ENCODE measurements at places on chromosomes 16 and 17. TPM values are rescaled to one million over a fixed set of nuclear protein-coding genes. Genes with fewer than 3 reads are reported as not detected.

GRCh38 chr17:68103148-68103547 lies 67.6 kb downstream of the KPNA2 start:
- H3K4me1 ChIP-seq = peaks cover 4% of the 10 kb centered on the region
- no peak for DNase-seq
- H3K27ac ChIP-seq = peak overlapping the region; percentile 92
- H3K27me3 ChIP-seq = no peaks in the 10 kb centered on the region
- H3K36me3 ChIP-seq = no peaks in the 10 kb centered on the region

DNA sequence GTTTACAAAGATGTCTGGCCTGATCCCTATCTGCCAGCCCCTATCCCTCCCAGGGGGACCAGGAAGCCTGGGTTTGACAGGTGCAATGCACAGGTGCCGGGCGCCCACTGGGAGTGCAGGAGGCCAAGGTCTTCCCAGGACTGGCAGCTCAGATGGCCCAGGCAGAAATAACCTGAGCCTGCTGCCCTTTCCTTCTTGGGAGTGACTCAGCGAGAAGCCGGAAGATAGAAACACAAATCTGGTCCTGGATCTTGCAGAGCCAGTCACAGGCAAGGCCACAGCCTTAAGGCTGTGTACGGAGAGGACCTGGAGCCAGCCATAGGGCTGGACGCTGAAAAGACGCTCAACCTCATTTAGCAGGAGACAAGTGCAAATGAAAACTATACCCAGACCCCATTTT lies 27.7 kb downstream of the GPR142 start:
- no peaks in the 10 kb centered on the region for H3K27me3 ChIP-seq
- H3K4me1 ChIP-seq = no peaks in the 10 kb centered on the region
- no peaks in the 10 kb centered on the region for H3K36me3 ChIP-seq
- DNase-seq = peak; percentile 51
- H3K4me3 ChIP-seq = no peak overlapping the region

DNA sequence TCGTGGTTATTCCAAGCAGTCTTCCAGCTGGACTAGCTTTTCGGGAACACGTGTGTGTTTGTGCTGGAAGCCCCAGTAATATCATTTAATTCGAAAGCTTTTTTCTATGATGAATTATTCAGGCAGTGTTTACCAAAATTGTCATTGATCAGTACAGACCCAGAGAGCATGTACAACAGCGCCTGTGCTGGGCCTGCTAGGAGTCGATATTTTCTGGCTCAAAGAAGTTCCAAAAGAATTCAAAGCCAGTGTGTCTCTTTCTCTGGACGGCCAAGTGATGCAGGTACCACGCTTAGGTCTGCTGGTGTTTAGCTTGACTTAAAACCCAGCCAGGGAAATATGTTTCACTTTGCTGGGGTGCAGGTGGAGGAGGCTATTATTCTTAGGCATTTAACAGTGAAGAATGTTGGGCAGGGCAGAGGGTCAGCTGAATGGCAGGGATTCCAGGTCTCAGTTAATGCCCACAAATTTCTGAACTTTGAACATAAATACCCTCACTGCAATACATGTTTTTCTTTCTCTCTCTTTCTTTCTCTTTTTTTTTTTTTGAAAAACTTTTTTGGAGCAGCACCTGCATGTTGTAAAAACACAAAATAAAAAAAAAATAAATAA lies 401.3 kb downstream of the WWOX start:
- no peak for DNase-seq
- no peak overlapping the region for H3K4me3 ChIP-seq
- H3K27me3 ChIP-seq = no peaks in the 10 kb centered on the region
- H3K4me1 ChIP-seq = peaks cover 10% of the 10 kb centered on the region

- no peak for DNase-seq
- H3K4me1 ChIP-seq = no peaks in the 10 kb centered on the region
- no peaks in the 10 kb centered on the region for H3K36me3 ChIP-seq
- H3K27me3 ChIP-seq = no peaks in the 10 kb centered on the region
- H3K27ac ChIP-seq = no peak overlapping the region
- no peak overlapping the region for H3K4me3 ChIP-seq
Observed at GRCh38 chr16:47916266-47916665, 239.5 kb downstream of the ABCC12 start.

- H3K36me3 ChIP-seq = no peaks in the 10 kb centered on the region
- no peak overlapping the region for H3K4me3 ChIP-seq
- DNase-seq = peak; percentile 12
- H3K4me1 ChIP-seq = no peaks in the 10 kb centered on the region
- H3K27ac ChIP-seq = no peak overlapping the region
Observed at GRCh38 chr16:47058295-47059086, 85.0 kb upstream of the DNAJA2 start.

GRCh38 chr17:38893607-38894006 lies 23.7 kb downstream of the LASP1 start:
- DNase-seq = no peak

DNA sequence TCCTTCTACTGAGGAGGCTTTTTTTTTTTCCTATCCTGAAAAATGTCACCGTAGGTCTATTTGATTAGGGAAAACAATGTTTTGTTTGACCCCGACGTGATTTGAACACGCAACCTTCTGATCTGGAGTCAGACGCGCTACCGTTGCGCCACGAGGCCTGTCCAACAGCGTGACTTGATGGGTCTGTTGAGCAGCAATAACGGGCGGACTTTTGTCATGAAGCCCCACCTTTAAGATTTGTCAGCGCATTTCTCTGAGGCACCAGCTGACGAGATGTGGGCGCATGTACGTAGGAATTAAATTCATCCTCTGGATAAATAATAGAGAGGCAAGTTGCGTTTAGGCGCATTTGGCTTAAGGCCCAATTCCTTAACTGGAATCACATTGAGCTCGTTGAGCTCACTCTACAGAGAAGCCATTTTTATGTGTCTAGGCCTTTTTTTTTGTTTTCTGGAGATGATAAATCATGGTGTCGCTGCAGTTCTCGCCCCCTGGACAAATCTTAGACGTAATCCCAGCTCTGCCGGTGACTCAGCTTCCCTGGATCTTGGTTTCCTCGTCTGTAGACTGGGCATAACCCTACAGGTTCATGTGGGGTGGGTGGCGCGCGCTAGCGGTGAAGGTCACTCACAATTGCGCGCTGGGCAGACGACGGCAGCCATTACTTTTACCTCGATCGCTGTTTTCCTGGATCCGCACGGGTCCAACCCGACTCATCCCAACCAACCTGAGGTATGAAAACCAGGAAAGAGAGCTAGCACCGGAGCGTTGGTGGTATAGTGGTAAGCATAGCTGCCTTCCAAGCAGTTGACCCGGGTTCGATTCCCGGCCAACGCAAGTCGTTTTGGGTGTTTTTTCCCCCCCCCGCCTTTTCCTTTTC lies 10.6 kb upstream of the AURKB start:
- peak; percentile 94 for DNase-seq
- peak overlapping the region; percentile 55 for H3K4me3 ChIP-seq
- H3K36me3 ChIP-seq = no peaks in the 10 kb centered on the region

Gene OTOA
- total RNA-seq = 0.68 TPM

Gene CRYM
- 59.5 TPM for total RNA-seq

DNA sequence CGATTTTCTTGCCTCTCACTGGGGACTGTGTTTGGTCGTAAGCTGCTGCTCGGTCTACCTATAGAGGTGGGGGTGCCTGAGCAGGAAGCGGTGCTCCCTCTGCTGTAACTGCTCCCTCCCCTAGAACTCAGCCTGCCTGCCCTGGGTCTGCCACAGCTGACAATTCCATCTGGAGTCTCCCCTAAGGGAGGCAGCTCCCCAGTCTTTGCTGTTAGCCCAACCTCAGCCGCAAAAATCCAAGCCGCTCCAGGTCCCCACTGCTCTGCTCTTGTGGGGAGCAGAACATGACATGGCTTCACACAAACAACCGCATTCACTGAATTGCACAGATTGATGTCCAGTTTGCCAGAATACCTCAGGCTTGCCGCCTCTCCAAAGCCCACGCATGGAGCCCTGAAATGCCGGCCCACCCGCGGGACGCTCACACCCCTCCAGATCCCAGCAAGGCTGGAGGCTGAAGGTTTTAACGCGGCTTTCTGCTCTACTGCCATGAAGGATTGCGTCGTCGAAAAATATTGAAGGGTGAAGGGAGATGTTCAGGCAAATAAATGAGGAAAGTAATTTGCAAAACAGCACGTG lies 221.5 kb upstream of the FOXF1 start:
- H3K36me3 ChIP-seq = no peaks in the 10 kb centered on the region
- H3K4me3 ChIP-seq = no peak overlapping the region
- peaks cover 21% of the 10 kb centered on the region for H3K27me3 ChIP-seq
- H3K4me1 ChIP-seq = no peaks in the 10 kb centered on the region
- no peak for DNase-seq

GRCh38 chr17:82929011-82929622 lies 89.3 kb upstream of the ZNF750 start:
- H3K4me1 ChIP-seq = no peaks in the 10 kb centered on the region
- H3K4me3 ChIP-seq = no peak overlapping the region
- no peak for DNase-seq
- peaks cover 4% of the 10 kb centered on the region for H3K36me3 ChIP-seq
- H3K27ac ChIP-seq = no peak overlapping the region

Gene SOX9
- 204 TPM for total RNA-seq

Gene NPIPB2
- total RNA-seq = 0.64 TPM

DNA sequence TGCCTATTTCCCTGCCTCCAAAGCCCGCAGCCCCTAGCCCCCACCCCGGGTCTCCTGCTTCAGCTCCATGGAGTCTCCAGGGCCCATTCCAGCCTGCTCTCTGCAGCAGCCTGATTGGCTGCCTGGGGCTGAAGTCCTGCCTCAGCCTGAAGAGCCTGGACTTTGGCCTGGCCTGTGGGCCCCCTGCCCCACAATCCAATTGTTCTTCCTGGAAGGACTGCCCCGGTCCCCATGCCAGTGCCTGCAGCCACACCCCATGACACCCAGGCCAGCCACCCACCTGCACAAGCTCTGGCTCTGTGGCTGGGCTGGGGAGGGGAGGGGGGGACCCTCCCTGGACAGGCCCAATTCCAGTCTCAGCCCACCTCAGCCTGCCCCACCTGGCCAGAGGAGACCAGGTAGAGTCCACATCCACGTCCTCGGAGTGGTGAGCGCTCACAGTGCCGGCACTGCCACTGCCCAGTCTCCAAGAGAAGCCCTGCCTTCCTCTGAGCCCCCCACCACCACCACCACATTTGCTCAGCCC lies 12.3 kb downstream of the ENPP7 start:
- no peak for DNase-seq
- no peak overlapping the region for H3K27ac ChIP-seq
- H3K4me3 ChIP-seq = no peak overlapping the region
- H3K27me3 ChIP-seq = peaks cover 11% of the 10 kb centered on the region
- H3K36me3 ChIP-seq = no peaks in the 10 kb centered on the region

Gene NFATC3
- total RNA-seq = 36.6 TPM

DNA sequence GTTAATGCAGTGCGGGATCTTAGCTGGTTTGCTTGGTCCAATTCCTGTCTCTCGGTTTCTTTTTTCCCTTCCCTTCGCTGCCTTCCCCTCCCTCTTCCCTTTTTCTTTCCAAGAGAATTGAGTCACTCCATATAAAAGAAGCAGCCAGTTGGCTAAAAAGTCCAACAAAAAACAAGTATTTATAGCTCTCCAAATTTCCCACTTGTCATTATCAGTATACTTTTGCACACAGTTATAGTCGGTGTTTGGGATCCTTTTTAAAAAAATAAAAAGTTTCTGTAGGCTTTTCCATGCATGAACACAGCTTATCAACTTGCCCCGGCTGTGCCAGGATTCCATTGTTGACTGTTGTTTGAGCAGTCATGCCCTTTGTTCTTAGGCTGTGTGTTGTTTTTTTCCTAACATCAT lies 24.9 kb downstream of the HMOX2 start:
- DNase-seq = no peak
- H3K27ac ChIP-seq = peak overlapping the region; percentile 61
- H3K27me3 ChIP-seq = no peaks in the 10 kb centered on the region
- H3K4me1 ChIP-seq = peaks cover 10% of the 10 kb centered on the region
- H3K4me3 ChIP-seq = no peak overlapping the region

Gene RAC3
- 41.8 TPM for total RNA-seq

- H3K4me3 ChIP-seq = no peak overlapping the region
- H3K4me1 ChIP-seq = no peaks in the 10 kb centered on the region
- no peaks in the 10 kb centered on the region for H3K27me3 ChIP-seq
- no peak for DNase-seq
- no peaks in the 10 kb centered on the region for H3K36me3 ChIP-seq
Observed at GRCh38 chr16:64391063-64391600, 730.7 kb downstream of the CDH11 start.

Gene TSPOAP1
- total RNA-seq = 26.5 TPM

DNA sequence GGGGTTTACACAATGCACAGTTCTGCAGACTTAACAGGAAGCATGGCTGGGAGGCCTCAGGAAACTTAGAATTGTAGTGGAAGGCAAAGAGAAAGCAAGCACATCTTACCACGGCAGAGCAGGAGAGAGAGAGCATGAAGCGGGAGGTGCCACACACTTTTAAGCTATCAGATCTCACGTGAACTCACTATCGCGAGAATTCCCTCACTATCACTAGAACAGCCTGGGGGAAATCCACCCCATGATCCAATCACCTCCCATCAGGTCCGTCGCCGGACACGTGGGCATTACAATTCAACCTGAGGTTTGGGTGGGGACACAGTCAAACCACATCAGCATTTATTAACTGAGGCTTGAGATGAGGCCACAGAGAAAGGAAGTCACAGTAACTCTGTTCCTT lies 326.7 kb downstream of the C16orf95 start:
- no peaks in the 10 kb centered on the region for H3K4me1 ChIP-seq
- DNase-seq = no peak
- H3K27ac ChIP-seq = no peak overlapping the region
- H3K27me3 ChIP-seq = peaks cover 7% of the 10 kb centered on the region
- H3K36me3 ChIP-seq = no peaks in the 10 kb centered on the region

- peaks cover 7% of the 10 kb centered on the region for H3K36me3 ChIP-seq
- H3K4me3 ChIP-seq = no peak overlapping the region
- DNase-seq = no peak
- peaks cover 5% of the 10 kb centered on the region for H3K4me1 ChIP-seq
- H3K27ac ChIP-seq = peak overlapping the region; percentile 8
Observed at GRCh38 chr17:42025191-42025579, 5.3 kb downstream of the NKIRAS2 start.

Gene ZNRF1
- total RNA-seq = 15.6 TPM

- DNase-seq = no peak
- no peaks in the 10 kb centered on the region for H3K27me3 ChIP-seq
- peak overlapping the region; percentile 8 for H3K4me3 ChIP-seq
- H3K4me1 ChIP-seq = peaks cover 7% of the 10 kb centered on the region
- H3K36me3 ChIP-seq = no peaks in the 10 kb centered on the region
Observed at GRCh38 chr17:78986649-78987328, 7.1 kb upstream of the LGALS3BP start.

- H3K4me3 ChIP-seq = no peak overlapping the region
- no peak overlapping the region for H3K27ac ChIP-seq
- no peaks in the 10 kb centered on the region for H3K36me3 ChIP-seq
- no peaks in the 10 kb centered on the region for H3K4me1 ChIP-seq
- DNase-seq = no peak
- no peaks in the 10 kb centered on the region for H3K27me3 ChIP-seq
Observed at GRCh38 chr17:19897903-19898302, 30.2 kb upstream of the ULK2 start.

DNA sequence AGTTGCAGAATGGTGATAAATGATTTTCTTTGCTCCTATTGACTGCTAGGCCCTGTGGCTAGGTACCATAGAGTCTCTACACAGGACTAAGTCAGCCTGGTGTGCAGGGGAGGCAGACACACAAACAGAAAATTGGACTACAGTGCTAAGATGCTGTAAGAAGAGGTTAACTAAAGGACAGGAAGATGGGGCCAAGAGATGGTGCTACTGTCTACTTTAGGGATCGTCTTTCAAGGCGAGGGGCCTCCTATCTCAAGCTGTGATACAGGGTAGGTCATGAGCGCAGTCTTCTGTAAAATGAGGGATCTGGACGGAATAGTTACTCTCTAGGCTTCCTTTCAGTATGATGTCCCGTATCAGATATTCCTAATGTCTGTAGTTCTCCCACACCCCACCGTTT lies 817 bp downstream of the NME1 start:
- H3K36me3 ChIP-seq = no peaks in the 10 kb centered on the region
- no peaks in the 10 kb centered on the region for H3K27me3 ChIP-seq
- H3K4me1 ChIP-seq = no peaks in the 10 kb centered on the region

Data from prostate gland (tissue), 2 donors.